ENCODE measurements at places on chromosomes 11 and 22.

DNA sequence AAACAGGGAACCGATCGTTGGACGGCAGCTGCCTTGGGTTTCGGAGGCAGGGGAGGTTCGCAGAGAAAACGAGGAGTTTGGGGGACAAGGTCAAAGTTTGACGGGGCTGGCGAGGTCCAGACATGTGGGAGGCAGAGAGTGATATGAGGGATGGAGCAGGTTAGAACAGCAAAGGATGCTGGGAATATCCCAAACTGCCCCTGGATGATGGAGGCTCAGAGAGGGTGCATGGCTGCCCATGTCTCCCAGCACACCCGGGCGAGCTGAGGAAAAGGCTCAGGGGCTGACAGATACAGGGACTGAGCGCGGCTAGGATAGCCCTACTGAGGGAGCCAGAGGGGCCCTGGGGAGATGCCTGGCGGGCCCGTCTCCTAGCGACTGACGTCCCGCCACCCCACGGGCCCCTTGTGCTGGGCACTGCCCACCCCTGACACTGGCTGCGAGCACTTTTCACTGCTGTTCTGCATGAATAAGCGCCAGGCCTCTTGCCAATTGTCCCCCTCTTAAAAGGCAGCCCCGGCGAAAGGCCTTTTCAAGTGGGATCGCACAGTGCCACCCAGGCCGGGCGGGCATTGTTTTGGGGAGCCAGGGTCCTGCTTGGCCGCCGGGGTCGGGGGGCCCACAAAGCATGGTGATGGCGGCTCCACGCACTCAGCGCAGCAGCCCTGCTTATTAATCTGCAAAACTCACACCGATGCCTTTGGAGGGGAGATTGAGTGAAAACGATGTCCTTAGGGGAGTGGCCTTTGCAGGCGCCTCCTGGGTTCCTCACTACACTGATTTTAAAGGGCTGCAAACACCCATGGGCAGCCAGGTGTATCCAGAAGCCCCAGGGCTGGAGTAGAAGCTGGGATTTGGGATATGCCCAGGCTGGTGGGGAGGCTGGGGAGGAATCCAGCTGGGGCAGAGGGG lies 90.0 kb upstream of the LINC01488 start:
- DNase-seq = no peak

- peak; percentile 24 for DNase-seq
Observed at GRCh38 chr22:25930788-25931310, 188.9 kb downstream of the MYO18B start.

- no peak for DNase-seq
Observed at GRCh38 chr11:116310226-116310625, 462.6 kb downstream of the BUD13 start.

- no peak for DNase-seq
Observed at GRCh38 chr22:27022274-27022895, 365.0 kb downstream of the MIAT start.

GRCh38 chr11:47229161-47229560 lies 14.4 kb downstream of the DDB2 start:
- DNase-seq = no peak

DNA sequence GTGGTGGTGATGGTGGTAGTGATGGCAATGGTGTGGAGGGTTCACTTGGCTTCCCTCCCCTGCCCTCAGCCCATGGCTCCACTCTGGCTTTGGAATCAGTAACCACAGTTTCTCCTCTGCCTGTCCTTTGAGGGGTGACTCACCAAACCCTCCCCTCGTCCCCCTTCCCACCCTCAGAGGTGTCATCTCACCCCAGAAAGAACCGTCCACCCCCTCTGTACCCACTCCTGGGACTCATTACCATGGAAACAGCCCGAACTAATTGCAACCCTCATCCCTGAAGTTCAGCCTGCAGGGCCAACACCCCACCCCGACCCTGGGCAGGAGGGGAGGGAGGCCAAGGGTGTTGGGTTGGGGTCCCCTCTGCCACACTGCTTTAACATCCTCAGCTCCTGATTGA lies 26.6 kb downstream of the PHLDB1 start:
- no peak for DNase-seq

- no peak for DNase-seq
Observed at GRCh38 chr11:9790703-9791102, 126.8 kb downstream of the SWAP70 start.

DNA sequence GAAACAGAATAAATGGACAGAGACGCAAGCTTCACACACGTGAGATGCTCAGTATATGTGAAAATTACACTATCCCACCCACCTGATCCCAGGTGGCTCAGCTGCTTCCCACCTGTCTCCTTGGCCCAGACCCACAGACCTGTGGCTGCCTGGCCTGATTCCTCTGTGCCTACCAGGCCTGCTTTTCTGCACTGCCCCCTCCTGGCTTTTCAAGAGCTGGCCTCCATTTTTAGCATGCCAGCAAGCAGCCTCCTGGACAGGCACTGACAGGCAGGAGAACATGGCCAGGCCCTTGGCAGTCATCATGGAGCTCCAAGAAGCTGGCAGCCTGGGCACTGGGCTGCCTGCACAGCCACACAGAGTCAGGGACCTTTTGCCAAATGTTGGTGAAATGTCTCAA lies 79.5 kb upstream of the HMGXB4 start:
- no peak for DNase-seq

- no peak for DNase-seq
Observed at GRCh38 chr22:29254286-29254660, 13.5 kb downstream of the RHBDD3 start.

DNA sequence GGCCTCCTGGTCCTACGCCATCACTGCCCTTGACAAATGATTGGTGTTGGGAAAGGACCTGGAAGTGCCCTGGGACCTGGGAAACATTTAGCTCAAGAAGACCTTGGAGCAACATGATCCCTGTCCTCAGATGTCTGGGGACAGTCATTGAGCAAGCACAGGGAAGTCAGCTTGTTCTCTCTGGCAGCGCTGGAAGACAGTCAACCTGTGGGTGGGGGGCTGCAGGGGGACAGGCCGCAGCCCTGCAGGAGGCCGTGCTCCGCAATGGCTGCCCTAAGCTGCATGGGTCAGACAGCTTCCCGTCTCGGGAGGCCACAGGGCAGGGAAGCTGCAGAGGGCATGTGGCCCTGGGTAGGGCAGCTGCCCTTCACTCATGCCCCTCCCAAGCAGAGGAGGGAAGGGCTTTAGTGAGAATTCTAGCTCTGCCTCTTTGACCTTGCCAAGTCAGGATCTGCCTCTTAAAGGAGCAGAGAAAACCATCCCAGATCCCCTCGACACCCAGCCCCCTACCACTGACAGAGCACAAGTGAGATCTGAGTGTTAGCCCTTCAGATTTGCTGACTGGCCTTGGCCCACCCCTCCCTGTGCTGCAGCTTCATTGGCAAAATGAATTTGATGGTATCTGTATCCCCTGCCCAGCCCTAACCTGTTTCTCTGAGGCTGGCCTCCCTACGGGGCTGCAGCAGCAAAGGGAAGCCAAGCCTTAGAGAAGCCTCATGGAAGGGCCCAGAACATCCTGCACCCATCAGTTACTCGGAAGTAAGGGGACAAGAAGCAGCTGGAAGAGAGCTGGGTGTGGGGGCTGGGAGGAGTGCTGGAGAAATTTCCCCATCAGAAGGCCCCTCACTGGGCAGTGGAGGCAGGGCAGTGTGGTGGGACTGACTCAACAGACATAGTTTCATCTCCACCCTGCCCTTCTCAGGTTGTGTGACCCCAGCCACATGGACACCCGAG lies 6.2 kb upstream of the SREBF2 start:
- DNase-seq = no peak
